ENCODE measurements at places on chromosomes 6 and 20. TPM values are rescaled to one million over a fixed set of nuclear protein-coding genes. Genes with fewer than 3 reads are reported as not detected.

PRDM13 gene
- total RNA-seq: not detected

LY6G5C gene
- 3.3 TPM for total RNA-seq

ATF6B gene
- 27.2 TPM for total RNA-seq

GZF1 gene
- total RNA-seq: 8.1 TPM

CFB gene
- 3.9 TPM for total RNA-seq

OPN5 gene
- not detected for total RNA-seq

Data from mammary microvascular endothelial cell (primary cell).